ENCODE measurements at places on chromosomes 2 and 18. TPM values are rescaled to one million over a fixed set of nuclear protein-coding genes. Genes with fewer than 3 reads are reported as not detected.

Gene CHST9
- total RNA-seq, result not detected

Gene FN1
- total RNA-seq, result 31,457 TPM

Gene SLC4A3
- total RNA-seq, result 4.0 TPM

Gene DNAJC27
- total RNA-seq, result 4.7 TPM
